Activated T-cell treated with anti-CD3 and anti-CD28 coated beads for 48 hours (primary cell): ENCODE measurements at places on chromosomes 7 and 10.

GRCh38 chr7:144725070-144725469 lies 110.8 kb downstream of the TPK1 start:
- no peak for DNase-seq

- DNase-seq: no peak
Observed at GRCh38 chr7:34718867-34719266, 60.8 kb downstream of the NPSR1 start.

DNA sequence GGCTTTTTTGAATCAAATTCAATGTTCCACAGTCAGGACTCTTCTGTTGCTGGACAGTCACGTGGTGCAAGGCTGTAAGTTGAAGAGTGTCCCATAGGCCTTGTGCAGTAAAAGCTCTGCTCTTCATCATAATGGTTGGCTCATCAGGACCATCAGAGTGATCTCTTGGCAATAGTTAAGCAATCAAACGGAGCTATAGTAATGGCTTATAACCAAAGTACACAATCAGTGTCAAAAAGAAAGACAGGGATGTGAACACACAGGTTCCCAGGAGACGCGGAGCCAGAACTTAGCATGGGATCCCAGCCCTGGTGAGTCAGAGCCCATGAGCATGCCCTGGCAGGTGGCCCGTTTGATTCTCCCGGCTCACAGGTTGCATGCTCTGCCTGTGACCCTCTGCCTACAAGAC lies 10.8 kb upstream of the GPNMB start:
- DNase-seq: no peak

- DNase-seq: peak; percentile 36
Observed at GRCh38 chr10:101354328-101355071, 535 bp downstream of the BTRC start.

- no peak for DNase-seq
Observed at GRCh38 chr7:36006636-36007229, 146.3 kb upstream of the EEPD1 start.

DNA sequence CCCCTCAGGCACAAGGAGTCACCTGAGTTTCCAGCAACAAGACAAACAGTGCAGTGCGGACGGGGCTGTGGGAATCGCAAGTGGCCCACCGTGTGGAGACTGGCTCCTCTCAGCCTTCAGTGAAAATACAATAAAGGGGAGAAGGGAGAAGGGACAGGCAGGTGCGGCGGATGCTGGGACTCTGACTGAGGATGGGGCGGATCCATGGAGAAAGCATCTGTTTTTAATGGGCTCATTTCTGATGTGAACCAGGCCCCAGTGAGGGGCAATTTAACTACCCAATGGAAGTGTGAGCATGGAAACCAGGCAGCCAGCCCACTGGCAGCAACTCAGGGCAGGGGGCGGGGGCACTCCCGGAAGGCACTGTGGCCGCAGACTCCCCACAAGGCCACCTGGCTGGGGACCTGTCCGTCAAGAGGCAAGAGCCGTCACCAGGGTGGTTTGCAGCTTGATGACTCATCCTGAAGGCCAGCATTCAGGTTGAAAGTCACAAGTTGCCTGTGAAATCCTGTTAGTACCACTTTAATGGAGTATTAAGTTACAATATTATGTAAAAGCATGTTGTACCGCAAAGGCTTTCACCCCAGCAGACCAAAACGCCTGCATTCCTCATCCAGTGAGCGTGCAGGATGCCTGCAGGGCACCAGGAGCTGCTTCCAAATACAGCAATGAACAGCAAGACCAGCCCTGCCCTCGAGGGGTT lies 476.4 kb downstream of the PTPRN2 start:
- no peak for DNase-seq

GRCh38 chr7:3733541-3734140 lies 432.6 kb downstream of the SDK1 start:
- no peak for DNase-seq

DNA sequence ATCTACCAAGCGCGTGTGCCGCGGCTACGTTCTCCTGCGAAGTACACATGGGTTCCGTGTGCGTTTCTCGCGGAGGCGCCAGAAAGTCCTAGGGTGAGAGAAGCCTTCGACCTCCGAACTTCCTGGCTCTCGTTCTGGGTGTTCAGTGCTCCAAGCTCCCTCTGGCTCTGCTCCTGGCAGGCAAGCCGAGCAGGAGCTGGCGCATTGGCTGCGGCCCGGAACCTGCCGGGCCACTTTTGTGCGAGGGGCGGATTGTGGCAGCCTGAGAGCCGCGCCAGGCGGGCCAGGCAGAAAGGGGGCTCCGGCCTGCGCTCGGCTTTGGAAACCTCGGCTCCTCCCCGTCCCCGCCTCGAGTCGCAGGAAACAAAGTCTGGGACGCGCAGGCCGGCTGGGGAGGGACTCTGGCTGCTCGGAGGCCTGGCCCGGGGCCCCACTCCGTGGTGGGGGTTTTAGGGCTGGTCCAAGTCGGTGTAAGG lies 9.6 kb downstream of the EMX2 start:
- no peak for DNase-seq

DNA sequence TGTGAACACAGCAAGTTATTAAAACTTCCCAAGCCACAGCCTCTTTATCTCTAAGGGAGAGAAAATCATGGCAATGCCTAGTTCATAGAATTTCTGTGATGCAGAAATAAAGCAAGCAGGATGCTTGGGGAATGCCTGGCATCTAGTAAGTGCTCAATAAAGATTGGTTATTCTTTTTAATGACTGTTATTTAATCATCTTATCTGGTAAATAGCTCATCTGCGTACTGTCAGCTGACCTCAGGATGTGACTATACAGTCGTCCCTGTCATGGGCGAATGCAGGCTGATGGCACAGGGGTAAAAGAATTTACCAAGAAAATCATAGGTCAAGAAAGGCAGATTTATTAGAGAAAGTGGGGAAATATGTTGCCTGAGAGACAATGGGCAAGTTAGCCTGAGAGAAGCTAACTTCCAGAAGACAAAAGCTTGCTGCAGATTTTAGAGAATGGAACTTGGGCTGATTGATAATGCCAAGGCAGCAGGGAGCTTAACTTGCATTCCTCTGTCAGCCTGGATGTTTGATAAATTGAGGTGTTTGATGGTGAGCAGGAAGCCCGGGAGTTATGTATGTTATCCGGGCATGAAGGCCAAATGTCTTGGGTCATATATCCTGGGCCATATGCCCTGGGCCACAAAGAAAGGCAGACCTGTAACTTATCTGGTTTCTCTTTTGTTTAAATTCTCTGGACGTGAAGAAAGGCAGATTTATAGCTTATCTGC lies 126.0 kb downstream of the KCNMA1 start:
- no peak for DNase-seq

- DNase-seq: no peak
Observed at GRCh38 chr7:25850735-25851134, 301.3 kb upstream of the NFE2L3 start.

DNA sequence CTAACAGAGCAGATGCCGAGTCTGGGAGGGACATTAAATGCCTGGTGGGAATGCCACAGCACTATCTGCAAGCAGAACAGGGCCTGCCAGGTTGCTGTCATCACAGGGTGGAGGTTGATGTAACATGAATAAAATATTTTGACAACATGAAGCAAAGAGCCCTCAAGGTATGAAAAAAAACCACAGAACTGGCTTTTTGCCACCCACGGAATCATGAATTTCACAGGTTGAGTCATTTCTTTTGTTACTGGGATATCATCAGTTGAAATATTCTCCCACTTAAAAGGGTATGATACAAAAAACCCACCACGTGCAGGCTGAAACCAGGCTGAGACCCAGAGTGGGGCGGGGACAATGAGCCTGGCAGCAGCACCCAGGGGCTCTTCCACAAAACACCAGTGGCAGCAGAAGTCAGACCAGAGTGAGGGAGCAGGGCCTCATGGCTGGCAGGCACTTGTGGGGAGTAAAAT lies 220.1 kb downstream of the TNS3 start:
- DNase-seq: peak; percentile 37

DNA sequence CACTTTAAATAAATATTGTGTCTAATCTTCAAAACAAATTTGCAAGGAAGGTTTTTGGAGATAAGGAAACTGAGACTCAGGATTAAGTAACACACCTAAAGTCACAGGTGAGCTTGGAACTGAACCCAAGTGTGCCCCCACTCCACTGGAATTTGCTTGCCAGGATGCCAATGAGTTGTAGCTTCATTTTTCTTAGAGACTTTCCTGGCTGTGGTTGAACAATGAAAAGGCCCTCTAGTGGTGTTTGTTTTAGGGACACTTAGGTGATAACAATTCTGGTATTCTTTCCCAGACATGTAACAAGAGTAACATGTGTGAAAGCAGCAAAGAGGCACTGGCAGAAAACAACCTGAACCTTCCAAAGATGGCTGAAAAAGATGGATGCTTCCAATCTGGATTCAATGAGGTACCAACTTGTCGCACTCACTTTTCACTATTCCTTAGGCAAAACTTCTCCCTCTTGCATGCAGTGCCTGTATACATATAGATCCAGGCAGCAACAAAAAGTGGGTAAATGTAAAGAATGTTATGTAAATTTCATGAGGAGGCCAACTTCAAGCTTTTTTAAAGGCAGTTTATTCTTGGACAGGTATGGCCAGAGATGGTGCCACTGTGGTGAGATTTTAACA lies 1.5 kb downstream of the IL6 start:
- DNase-seq: no peak

- no peak for DNase-seq
Observed at GRCh38 chr7:150396426-150396825, 17.3 kb downstream of the ZNF775 start.

DNA sequence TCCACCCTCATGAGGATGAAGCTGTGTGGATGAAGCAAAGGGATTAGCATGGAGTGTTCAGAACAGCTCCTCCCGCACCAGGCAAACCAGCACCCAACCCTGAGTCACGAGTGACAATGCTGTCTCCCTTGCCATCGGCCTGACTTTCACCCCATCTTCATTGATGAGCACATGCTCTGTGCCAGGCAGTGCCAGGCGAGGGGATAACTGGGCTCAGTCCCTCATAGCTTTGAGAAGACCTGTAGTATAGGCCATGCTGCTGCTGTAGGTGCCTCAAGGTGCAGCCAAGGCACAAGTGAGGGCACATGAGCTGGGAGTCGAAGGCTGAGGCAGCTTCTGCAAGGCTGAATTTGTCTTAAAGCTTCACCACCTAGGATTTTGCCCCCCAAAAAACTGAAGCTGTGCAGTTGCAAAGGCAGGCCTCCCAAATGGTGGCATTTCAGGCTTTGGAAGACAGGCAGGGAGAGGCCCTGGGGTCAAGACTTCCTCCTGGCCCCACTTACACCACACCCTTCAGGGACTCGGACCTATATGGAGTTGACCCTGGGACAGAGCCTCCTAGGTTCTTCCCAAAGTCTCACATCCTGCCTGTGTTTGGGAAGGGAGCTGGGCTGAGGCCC lies 54.2 kb upstream of the GDF10 start:
- no peak for DNase-seq

GRCh38 chr7:26153823-26154783 lies 2.1 kb downstream of the NFE2L3 start:
- DNase-seq: peak; percentile 22

GRCh38 chr10:100982916-100983830 lies 4.1 kb downstream of the MRPL43 start:
- DNase-seq: no peak

- DNase-seq: no peak
Observed at GRCh38 chr10:51700228-51700817, 928 bp upstream of the CSTF2T start.

GRCh38 chr7:3159445-3159844 lies 115.8 kb upstream of the CARD11 start:
- no peak for DNase-seq

DNA sequence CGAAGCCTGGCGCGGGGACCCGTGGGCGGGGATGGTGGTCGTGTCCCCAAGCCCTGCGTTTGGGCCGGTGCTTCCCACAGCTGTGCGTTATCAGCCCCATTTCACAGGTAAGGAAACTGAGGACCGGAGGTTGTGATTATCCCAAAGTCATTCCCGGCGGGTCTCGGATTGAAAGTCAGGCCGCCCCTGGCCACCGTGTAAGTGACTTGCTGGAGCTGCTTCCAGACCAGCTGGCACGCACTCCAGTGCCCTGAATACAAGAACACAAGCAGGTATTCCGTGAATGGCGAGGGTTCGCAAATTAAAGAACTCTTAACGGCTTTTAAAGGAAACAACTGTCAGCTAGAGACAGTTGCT lies 675 bp upstream of the ATE1 start:
- no peak for DNase-seq

DNA sequence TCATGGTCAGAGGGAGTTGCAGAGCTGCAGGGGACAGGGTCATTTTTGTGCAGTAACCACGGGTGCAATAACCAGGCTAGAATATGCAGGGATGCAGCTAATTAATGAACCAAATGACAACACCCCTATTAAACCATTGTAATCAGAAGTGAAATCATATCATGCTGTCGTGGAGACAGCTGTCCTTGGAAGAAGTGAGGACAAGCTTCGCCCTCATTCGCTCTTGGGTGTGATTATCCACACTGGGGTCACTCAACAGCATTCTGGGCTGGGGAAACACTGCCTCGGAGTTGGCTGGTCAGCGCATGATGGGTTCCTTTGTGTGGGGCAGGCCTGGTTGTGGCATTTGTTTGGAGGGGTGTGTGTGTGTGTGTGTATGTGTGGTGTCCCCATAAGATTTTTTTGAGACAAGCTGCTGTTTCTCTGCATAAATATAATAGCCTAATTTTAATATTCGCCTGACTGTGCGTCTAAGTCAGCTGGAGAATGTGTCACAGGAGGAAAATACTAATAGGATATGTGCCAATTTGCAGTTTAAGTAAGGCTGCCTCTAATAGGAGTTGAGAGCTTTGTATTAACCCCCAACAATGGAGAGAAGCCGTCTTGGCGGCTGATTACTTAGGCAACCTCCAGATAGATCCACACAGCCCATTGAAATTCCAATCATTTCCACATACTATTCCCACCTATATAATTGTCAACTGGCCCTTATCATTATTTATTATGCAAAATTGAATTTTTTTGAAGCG lies 149.4 kb downstream of the DNAJB6 start:
- DNase-seq: no peak

- no peak for DNase-seq
Observed at GRCh38 chr7:132465516-132465915, 110.8 kb downstream of the PLXNA4 start.

DNA sequence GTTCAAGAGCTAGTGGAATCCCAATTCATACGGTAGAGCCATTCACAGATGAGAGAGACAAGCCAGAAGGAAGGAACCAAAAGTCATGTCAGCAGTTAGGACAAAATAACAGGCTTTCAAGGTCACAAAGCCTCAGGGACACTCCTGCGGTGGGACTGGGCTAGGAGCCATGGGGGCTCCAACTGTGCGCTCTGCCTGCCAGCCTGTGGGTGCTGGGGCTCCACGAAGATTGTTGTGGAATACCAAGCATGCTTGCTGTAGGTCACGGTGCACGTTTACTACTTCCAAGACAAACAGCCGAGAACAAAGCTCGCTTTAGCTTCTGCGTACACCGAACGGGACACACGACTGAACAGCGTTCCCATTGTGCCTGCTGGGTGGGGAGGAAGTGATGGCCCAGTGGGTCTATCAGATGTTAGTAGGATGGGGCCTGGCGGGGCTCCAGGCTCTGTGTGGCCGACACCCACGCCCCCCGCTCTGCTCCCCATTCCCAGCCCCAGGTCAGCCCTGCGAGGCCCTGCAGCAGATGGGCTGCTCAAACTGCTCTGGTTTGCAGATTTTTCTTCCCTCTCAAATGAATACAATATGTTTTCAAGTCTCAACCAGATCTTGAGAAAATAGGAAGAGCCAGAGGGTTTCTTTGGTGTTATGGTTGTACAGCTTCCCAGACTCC lies 158.9 kb downstream of the EGFR start:
- DNase-seq: no peak
